ENCODE measurements at places on chromosomes 4 and X.

DNA sequence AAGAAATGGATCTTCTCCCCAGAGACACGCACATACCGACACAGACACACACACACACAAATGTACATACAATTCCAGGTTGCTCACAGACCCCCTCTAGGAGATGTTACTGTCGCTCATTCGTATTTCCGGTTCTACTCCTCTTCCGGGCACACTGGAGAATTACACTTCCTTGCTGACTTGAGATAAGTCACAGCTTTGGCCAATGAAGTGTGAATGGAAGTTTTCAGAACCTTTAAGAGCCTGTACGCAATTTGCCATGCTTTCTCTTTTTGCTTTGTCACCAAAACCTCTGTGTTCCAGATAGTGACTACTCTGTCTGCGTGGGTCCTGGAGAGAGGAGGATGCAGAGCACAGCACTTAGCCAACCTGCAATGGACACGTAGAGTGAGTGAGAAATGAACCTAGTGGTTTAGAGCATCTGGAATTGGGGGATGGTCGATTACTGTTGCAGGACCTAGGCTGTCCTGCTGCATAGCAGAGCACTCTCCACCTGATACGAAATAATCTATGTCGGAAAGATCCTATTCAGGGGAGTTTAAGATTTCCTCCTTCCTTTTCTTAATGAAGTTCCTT lies 239.5 kb upstream of the TET2 start:
- peaks cover 5% of the 10 kb centered on the region for H3K27me3 ChIP-seq
- no peak overlapping the region for H3K4me3 ChIP-seq
- DNase-seq, result no peak
- H3K4me1 ChIP-seq, result no peaks in the 10 kb centered on the region
- no peak overlapping the region for H3K27ac ChIP-seq

GRCh38 chr4:107896158-107896645 lies 35.1 kb upstream of the CYP2U1 start:
- no peak for DNase-seq
- H3K4me1 ChIP-seq, result peaks cover 17% of the 10 kb centered on the region
- H3K4me3 ChIP-seq, result no peak overlapping the region
- H3K27me3 ChIP-seq, result peaks cover 43% of the 10 kb centered on the region
- H3K36me3 ChIP-seq, result no peaks in the 10 kb centered on the region
- peak overlapping the region; percentile 38 for H3K27ac ChIP-seq

DNA sequence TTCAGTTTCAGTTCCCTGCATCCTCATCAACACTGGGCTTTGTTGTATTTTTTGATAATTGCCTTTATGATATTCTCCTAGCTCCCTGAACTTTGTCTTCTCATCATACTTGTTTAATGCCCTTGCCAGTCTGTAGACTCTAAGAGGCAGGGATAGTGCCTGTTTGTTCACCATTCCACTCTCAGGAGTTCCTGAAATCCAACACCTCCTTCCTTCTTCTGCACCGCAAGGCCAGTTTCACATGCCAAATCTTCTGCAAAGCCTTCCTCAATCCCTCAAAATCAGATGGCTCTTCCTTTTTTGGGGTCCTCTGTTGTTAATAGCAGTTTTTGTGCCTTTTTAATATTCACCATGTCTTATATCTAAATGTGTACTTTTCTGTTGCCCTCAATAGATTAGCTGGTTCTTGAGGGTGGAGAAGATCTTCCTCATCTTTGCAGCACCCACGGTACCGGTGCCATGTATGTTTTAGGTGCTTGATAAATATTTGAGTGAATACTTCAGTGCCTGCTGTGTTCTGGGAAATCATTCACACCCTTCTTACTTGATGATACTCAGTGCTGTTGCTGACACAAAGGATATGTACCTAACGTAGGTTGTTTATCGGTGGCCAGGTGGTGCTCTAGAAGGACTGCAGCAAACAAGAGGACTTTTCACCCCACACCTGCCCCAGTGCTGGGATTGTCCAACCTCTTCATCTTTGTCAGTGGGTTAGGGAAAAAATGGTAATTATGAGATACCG lies 85.3 kb upstream of the LIMCH1 start:
- no peaks in the 10 kb centered on the region for H3K36me3 ChIP-seq
- H3K27me3 ChIP-seq, result no peaks in the 10 kb centered on the region
- H3K4me3 ChIP-seq, result no peak overlapping the region
- no peak for DNase-seq
- H3K4me1 ChIP-seq, result no peaks in the 10 kb centered on the region

- H3K36me3 ChIP-seq, result no peaks in the 10 kb centered on the region
- peaks cover 2% of the 10 kb centered on the region for H3K4me1 ChIP-seq
- no peak overlapping the region for H3K4me3 ChIP-seq
- peaks cover 17% of the 10 kb centered on the region for H3K27me3 ChIP-seq
- no peak for DNase-seq
Measured at GRCh38 chrX:121172703-121173102, 125.3 kb downstream of the GLUD2 start.

GRCh38 chr4:100497791-100498190 lies 20.0 kb downstream of the EMCN start:
- H3K4me1 ChIP-seq, result no peaks in the 10 kb centered on the region
- H3K36me3 ChIP-seq, result no peaks in the 10 kb centered on the region
- H3K4me3 ChIP-seq, result no peak overlapping the region
- no peaks in the 10 kb centered on the region for H3K27me3 ChIP-seq

DNA sequence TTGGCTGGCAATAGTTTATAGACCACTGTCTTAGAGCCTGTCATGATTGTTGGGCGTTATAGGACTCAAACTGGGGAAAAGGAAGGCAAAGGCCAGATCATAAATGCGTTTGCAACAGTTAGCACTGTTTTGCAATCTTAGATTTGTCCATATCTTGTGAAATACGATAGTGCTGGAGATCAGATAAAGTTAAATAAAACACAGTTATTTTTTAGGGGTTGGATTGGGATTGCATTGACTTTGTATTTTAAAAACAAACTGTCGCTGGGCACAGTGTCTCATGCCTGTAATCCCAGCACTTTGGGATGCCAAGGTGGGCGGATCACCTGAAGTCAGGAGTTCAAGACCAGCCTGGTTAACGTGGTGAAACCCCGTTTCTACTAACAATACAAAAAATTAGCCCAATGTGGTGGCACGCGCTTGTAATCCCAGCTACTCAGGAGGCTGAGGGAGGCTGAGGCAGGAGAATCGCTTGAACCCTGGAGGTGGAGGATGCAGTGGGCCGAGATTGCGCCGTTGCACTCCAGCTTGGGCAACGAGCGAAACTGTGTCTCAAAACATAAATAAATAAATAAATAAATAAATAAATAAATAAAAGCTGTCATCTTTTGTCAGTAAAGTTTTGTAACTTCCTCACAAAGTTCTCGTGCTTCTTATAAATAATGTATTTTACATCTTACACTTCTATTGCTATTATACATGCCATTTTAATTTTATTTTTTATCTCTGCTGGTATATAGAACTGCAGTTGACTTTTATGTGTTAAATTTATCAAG lies 117.2 kb downstream of the KDM6A start:
- H3K27ac ChIP-seq, result no peak overlapping the region
- no peak overlapping the region for H3K4me3 ChIP-seq
- H3K27me3 ChIP-seq, result no peaks in the 10 kb centered on the region
- H3K4me1 ChIP-seq, result peaks cover 55% of the 10 kb centered on the region
- no peak for DNase-seq
- H3K36me3 ChIP-seq, result peaks cover 65% of the 10 kb centered on the region

DNA sequence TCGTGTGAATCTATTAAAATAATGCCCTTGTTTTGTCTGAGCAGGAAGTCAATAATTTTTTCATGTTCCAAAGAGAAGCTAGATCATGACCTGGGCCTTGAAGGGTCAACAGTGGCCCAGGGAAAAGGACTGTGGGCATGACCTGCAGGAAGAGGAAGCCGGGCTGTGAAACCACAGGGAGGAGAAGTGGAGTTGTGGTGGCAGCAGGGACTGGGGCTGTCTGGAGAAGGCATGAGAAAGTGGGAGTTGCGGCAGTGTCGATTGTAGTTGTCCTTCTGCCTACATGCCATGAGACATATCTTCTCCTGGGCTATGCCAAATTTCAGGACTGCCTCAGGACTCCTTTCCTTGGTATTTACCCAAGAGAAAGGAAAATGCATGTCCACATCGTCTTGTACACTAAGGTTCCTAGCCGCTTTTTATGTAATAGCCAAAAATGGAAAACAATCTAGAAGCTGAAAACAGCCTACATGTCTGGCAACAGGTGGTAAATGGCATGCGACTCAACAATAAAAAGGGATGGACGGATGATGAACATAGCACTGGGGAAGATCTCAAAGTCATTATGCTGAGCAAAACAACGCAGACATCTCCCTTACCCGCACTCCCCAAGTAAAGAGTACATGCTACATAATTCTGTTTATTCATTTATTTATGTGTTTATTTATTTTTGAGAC lies 13.6 kb upstream of the PTTG2 start:
- peaks cover 29% of the 10 kb centered on the region for H3K4me1 ChIP-seq
- no peak overlapping the region for H3K27ac ChIP-seq
- no peak for DNase-seq
- H3K27me3 ChIP-seq, result no peaks in the 10 kb centered on the region

DNA sequence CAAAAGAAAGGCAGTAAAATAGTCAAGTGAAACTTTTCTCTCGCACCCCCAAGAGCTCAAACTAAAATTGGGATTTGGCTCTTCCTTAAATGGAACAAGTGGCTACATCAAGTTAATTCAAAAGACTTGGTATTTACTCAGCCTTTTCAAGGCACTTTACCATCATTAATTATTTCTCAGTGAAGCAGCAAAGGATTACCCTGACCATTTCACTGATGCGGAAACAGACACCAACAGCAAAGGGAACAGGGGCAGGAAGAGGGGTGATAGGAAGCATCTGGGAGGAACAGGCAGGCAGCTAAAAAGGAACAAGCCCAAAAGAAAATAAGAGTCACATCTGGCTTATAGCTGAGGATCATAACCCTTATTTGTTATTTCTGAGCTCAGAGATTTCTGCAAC lies 2.7 kb downstream of the SCML2 start:
- H3K27ac ChIP-seq, result no peak overlapping the region
- no peak for DNase-seq
- peaks cover 47% of the 10 kb centered on the region for H3K27me3 ChIP-seq
- no peaks in the 10 kb centered on the region for H3K36me3 ChIP-seq

DNA sequence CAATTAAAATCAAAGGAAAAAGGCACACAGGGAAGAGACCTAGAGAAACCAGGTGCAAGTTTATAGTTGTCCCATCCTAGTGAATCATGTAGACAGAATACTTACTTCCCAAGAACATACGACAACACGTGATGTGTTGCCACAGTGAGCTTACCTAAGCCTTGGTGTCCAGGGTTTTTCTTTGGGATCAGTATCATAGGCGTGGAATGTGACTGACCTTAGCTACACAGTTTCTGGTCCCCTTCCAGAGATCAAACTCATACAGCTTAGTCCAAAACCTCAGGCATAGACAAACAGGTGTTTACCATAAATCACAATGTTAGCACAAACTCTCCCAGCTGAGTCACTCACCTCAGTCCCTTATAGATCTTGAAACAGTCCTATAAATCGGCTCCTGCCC lies 17.7 kb downstream of the SLC25A31 start:
- H3K4me3 ChIP-seq, result no peak overlapping the region
- DNase-seq, result no peak
- H3K36me3 ChIP-seq, result no peaks in the 10 kb centered on the region
- peaks cover 18% of the 10 kb centered on the region for H3K27me3 ChIP-seq

GRCh38 chr4:25904748-25905082 lies 9.3 kb upstream of the SMIM20 start:
- peaks cover 14% of the 10 kb centered on the region for H3K4me1 ChIP-seq
- H3K27me3 ChIP-seq, result no peaks in the 10 kb centered on the region
- H3K27ac ChIP-seq, result no peak overlapping the region

GRCh38 chr4:112173593-112174558 lies 28.6 kb downstream of the FAM241A start:
- H3K4me3 ChIP-seq, result no peak overlapping the region
- H3K27me3 ChIP-seq, result no peaks in the 10 kb centered on the region
- peaks cover 54% of the 10 kb centered on the region for H3K36me3 ChIP-seq
- H3K27ac ChIP-seq, result no peak overlapping the region
- H3K4me1 ChIP-seq, result peaks cover 62% of the 10 kb centered on the region

- peaks cover 32% of the 10 kb centered on the region for H3K27me3 ChIP-seq
- H3K27ac ChIP-seq, result no peak overlapping the region
- H3K4me3 ChIP-seq, result no peak overlapping the region
- H3K36me3 ChIP-seq, result no peaks in the 10 kb centered on the region
- no peak for DNase-seq
Measured at GRCh38 chrX:151880895-151881294, 31.8 kb upstream of the MAGEA4 start.

DNA sequence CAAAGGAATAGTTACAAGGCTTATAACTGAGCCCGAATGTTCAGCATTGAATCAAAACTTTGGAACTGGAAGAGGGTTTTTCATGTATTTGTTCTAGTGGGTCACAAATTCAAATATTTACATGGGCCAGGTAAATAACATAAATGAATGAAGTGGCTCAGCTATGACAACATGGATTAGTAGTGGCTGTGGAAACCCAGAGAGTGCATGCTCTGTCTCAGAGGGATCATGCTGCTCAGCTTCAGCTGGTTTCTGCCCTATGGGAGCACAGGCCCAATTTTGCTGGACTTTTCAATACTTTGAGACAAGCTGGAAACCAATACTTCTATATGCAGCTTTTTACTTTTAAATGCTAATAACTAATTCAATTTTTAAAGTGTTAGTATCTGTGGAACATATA lies 394.0 kb upstream of the TEX13C start:
- no peak overlapping the region for H3K27ac ChIP-seq
- no peaks in the 10 kb centered on the region for H3K4me1 ChIP-seq

DNA sequence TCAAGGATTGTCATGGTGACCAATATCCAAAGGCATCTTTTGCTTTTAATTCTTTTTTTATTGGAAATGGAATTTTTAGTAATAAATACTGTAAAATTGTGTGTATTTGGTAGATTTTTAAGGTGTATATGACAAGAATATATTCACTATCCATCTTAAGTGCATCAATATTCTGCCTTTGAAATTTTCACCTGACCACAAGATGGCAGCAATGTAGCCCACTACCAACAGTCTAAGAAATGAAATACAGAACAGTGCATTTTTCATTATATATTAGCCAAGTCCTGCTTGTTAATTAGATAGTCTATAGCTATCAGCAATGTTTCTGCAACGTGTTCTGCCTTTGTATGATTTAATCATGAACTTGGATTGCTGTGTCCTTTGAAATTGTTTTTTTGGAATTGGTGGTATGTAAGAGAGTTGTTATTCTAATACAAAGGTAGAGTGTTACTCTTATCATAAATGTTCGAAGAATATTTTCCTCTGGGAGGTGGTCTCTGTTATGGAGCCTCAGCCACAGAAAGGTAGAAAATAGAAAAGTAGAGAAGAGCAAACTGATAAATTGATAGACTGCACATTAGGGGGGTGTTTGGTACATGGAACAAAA lies 38.2 kb downstream of the HPGDS start:
- no peak overlapping the region for H3K4me3 ChIP-seq
- no peaks in the 10 kb centered on the region for H3K27me3 ChIP-seq
- no peak for DNase-seq

GRCh38 chr4:140611854-140612253 lies 43.1 kb upstream of the UCP1 start:
- H3K36me3 ChIP-seq, result no peaks in the 10 kb centered on the region
- H3K27me3 ChIP-seq, result peaks cover 10% of the 10 kb centered on the region
- no peak overlapping the region for H3K27ac ChIP-seq
- no peak overlapping the region for H3K4me3 ChIP-seq
- H3K4me1 ChIP-seq, result no peaks in the 10 kb centered on the region
- DNase-seq, result no peak

GRCh38 chrX:129932821-129933321 lies 26.9 kb downstream of the UTP14A start:
- peak overlapping the region; percentile 56 for H3K4me3 ChIP-seq
- peaks cover 5% of the 10 kb centered on the region for H3K4me1 ChIP-seq
- H3K36me3 ChIP-seq, result peaks cover 19% of the 10 kb centered on the region

All from activated T-cell treated with anti-CD3 and anti-CD28 coated beads, Interleukin-2, amount 50 U/mL, for 24 hours (primary cell).